ENCODE measurements at places on chromosomes 2 and 18.

- H3K4me3 ChIP-seq, result no peak overlapping the region
- DNase-seq, result no peak
- H3K36me3 ChIP-seq, result no peaks in the 10 kb centered on the region
- no peak overlapping the region for H3K27ac ChIP-seq
- H3K27me3 ChIP-seq, result no peaks in the 10 kb centered on the region
- H3K4me1 ChIP-seq, result no peaks in the 10 kb centered on the region
Measured at GRCh38 chr2:212968284-212969081, 182.9 kb downstream of the IKZF2 start.

DNA sequence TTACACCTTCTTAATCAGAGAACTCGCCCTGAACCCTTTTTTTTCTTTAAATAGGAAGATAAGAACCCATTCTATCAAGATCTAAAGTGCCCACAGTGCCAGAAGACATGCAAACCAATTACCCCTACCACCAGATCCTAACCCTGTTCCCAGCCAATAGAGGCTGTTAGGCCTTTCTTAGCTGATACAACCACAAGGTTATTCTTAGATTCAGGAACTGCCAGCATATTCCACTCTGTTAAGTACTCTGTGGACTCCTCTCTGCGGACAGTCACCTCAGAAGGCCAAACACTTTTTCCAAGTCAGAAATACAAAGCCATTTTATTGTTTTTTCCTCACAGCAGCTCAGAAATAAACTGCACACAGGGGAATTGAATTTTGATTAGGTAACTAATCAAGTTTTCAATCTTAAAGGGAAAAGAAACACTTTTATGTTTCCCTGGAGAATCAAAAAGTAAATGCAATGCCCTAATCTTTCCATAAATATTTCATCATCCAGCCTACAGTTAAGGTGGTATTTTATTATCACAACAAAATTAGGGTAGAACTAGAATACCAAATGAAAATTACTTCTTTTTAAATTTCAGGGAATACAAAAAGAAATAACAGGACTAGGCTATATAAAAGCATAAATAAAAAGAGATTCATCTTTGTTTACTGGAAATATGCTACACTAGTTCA, 111.4 kb downstream of the NBAS start:
- H3K4me1 ChIP-seq, result no peaks in the 10 kb centered on the region
- H3K27me3 ChIP-seq, result no peaks in the 10 kb centered on the region
- DNase-seq, result no peak
- no peaks in the 10 kb centered on the region for H3K36me3 ChIP-seq
- H3K27ac ChIP-seq, result no peak overlapping the region

GRCh38 chr18:67525328-67526099, 9.0 kb upstream of the DSEL start:
- H3K4me3 ChIP-seq, result no peak overlapping the region
- no peaks in the 10 kb centered on the region for H3K27me3 ChIP-seq

- H3K27ac ChIP-seq, result no peak overlapping the region
- no peak for DNase-seq
- H3K36me3 ChIP-seq, result no peaks in the 10 kb centered on the region
- H3K4me1 ChIP-seq, result peaks cover 12% of the 10 kb centered on the region
- no peak overlapping the region for H3K4me3 ChIP-seq
- H3K27me3 ChIP-seq, result no peaks in the 10 kb centered on the region
Measured at GRCh38 chr2:195674491-195675221, 17.6 kb downstream of the SLC39A10 start.

DNA sequence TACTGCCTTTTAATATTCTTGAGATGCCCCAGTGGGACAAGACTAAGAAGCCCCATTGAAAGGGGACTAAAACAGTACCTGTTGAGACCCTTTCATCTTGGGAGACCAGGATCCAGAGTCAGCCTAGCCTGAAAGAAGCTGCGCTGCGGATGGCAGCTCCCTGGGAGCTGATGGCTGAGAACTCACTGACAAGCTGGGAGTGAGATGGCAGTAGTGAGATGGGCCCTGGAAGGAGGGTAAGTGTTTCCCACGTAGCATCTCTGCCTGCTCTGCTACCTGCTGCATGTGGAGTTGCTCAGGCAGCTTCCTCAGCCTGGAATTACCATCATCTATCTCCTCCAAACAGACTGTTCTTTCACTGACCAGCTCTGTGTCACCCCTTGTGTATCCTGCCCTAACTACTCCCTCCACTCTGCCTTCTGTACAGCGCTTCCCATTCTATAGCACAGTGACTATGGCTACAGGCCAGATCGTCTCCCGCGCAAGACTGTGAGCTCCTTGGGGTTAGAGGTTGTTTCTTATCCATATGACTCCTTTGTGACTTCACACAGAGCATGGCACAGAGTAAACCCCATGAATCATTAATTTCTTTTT, 330.4 kb downstream of the NBAS start:
- no peaks in the 10 kb centered on the region for H3K27me3 ChIP-seq
- H3K27ac ChIP-seq, result no peak overlapping the region
- peaks cover 14% of the 10 kb centered on the region for H3K36me3 ChIP-seq
- no peaks in the 10 kb centered on the region for H3K4me1 ChIP-seq
- no peak for DNase-seq
- no peak overlapping the region for H3K4me3 ChIP-seq

DNA sequence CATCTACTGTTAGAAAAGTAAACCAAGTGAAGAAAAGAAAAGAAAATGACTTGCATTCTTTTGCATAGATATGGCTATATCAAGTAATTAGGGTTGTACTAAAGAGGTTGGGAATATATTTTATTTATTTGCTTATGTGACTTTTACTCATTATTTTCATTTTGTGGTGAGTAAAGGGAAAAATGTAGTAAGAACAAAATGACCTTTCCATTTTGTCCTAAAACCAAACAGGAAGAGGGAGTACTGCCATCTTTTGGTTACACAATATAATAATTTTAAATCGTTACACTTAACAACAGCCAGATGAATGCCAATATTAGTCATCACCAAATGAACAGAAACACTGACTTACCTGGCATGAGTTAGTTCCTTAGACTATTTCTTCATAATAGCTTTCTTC, 47.3 kb upstream of the NDUFV2 start:
- H3K27ac ChIP-seq, result no peak overlapping the region
- no peak for DNase-seq
- H3K27me3 ChIP-seq, result no peaks in the 10 kb centered on the region
- H3K4me3 ChIP-seq, result no peak overlapping the region
- H3K36me3 ChIP-seq, result no peaks in the 10 kb centered on the region
- no peaks in the 10 kb centered on the region for H3K4me1 ChIP-seq

- no peaks in the 10 kb centered on the region for H3K36me3 ChIP-seq
- no peak for DNase-seq
- no peak overlapping the region for H3K4me3 ChIP-seq
- no peak overlapping the region for H3K27ac ChIP-seq
- no peaks in the 10 kb centered on the region for H3K4me1 ChIP-seq
Measured at GRCh38 chr18:79844999-79845563, 47.3 kb downstream of the KCNG2 start.

GRCh38 chr2:23615216-23616020, 230.4 kb downstream of the KLHL29 start:
- no peak for DNase-seq
- no peak overlapping the region for H3K4me3 ChIP-seq
- no peaks in the 10 kb centered on the region for H3K4me1 ChIP-seq
- no peaks in the 10 kb centered on the region for H3K36me3 ChIP-seq

DNA sequence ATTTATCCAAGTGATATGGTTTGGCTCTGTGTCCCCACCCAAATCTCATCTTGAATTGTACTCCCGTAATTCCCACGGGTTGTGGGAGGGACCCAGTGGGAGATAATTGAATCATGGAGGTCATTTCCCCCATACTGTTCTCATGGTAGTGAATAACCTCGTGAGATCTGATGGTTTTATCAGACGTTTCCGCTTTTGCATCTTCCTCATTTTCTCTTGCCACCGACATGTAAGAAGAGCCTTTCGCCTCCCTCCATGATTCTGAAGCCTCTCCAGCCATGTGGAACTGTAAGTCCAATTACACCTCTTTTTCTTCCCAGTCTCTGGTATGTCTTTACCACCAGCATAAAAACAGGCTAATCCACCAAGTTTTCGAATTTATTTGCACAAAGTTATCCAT, 20.3 kb upstream of the CHST10 start:
- no peak for DNase-seq
- no peaks in the 10 kb centered on the region for H3K36me3 ChIP-seq
- H3K4me1 ChIP-seq, result no peaks in the 10 kb centered on the region
- H3K4me3 ChIP-seq, result no peak overlapping the region

DNA sequence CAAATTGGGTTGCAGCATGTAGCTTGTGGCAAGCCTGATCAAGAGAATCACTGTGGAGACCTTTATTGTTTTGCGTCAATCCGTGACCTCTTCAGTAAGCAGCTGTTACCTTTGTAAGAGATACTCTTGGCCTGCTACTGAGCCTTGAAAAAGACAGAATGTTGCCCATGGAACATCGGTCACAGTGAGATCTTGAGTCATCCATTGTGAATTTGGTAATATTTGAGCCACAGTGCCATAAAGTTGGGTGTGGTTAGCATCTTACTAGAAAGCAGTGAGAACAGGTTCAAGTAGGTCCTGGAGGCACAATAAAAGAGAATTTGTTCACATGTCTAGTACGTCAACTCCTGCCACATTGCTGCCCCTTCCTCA, 12.7 kb upstream of the EFR3B start:
- H3K4me1 ChIP-seq, result no peaks in the 10 kb centered on the region
- no peaks in the 10 kb centered on the region for H3K27me3 ChIP-seq
- no peak for DNase-seq
- H3K27ac ChIP-seq, result no peak overlapping the region

GRCh38 chr2:9897331-9897737, 54.1 kb downstream of the TAF1B start:
- H3K4me3 ChIP-seq, result no peak overlapping the region
- H3K27ac ChIP-seq, result no peak overlapping the region
- no peaks in the 10 kb centered on the region for H3K36me3 ChIP-seq

DNA sequence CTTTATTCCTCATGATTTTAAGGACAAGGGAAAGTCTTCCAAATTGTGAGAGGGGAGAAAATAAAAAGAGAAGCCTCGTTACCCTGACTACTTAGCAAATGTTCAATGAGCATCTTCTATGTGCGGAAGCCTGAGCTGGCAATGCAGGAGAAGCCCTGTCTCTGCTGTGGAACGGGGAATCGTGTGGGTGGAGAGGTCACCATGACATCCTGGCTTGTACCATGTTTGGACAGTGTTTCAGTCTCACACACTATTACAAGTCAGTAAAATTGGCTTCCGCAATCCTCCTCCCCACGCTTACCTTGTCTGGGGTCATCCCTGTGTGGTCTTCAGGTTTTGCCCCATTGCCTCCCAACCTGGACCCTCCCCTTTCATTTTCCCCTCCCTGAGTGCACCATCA, 65.0 kb upstream of the PPM1B start:
- no peaks in the 10 kb centered on the region for H3K4me1 ChIP-seq
- no peak for DNase-seq
- H3K36me3 ChIP-seq, result no peaks in the 10 kb centered on the region
- no peaks in the 10 kb centered on the region for H3K27me3 ChIP-seq

DNA sequence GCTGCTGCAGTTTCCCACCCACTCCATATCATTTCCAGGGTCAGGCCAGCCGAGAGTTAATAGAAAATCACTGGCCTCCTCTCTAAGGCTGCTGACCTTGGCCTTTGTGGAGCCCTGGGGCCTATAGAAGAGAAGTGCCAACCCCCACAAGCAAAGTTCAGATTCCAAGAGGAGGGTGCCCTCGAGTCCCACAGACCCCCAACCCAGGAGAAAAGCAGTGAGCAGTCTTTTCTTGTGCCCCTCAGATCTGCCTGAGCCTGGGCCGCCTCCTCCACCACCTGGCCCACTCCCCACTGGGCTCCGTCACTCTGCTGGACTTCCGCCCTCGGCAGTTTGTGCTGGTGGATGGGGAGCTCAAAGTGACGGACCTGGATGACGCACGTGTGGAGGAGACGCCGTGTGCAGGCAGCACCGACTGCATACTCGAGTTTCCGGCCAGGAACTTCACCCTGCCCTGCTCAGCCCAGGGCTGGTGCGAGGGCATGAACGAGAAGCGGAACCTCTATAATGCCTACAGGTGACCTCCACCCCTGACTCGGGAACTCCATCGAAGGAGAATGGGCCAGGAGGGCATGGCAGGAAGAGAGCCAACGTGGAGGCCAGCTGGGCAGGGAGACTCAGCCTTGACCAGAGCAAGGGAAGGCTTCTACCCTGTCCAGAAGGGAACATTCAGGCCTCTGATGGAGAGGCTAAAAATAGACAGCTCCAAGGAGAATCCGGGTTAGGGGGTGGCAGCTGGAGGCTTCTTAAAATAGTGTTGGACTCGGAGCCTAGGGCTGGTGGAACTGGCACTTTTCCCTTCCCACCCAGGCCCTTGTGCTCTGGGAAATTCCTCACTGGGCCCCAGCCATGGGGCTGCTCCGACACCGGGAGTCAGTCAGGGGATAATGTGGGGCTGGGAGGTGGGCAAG, 6.2 kb downstream of the PKDCC start:
- H3K4me3 ChIP-seq, result no peak overlapping the region
- H3K36me3 ChIP-seq, result no peaks in the 10 kb centered on the region

- H3K4me3 ChIP-seq, result no peak overlapping the region
- peaks cover 17% of the 10 kb centered on the region for H3K4me1 ChIP-seq
- DNase-seq, result no peak
- no peaks in the 10 kb centered on the region for H3K27me3 ChIP-seq
Measured at GRCh38 chr18:13501543-13501887, 224.8 kb downstream of the FAM210A start.

DNA sequence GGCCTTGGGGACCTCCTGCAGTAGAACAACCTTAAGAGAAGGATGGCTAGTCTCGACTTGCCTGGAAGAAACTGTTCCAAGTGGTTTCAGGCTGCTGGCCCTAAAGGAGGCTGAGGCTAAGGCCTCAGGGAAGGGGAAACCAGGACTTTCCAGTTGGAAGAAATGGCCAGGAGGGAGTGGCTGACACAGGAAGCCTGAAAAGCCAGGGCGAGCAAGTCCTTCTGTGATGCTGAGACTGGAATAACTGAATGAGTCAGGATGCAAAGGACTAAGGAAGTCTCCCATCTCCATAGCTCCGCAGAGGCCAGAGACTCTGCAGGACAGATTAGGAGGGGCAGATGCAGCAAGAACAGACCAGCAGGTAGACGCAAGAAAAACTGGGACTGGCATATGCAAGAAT, 7.4 kb downstream of the HTRA2 start:
- no peak overlapping the region for H3K27ac ChIP-seq

DNA sequence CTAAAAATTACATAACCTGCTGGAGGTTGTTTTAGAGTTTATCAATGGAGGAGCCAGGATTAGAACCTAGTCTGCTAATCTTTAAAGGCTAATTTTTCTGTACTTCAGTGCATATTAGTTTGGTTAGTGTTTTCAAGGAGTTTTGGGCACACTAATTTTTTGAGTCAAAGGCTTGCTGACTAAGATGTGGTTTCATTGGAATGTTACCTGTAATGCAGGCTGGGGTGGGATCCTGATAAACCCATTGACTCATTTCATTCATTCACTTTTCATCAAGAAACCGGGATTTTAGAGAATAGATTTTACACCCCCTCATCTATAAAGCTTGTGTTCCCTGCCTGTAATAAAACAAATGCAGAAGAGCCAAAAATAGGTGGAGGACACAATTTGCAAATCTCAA, 91.9 kb upstream of the IL1R2 start:
- H3K36me3 ChIP-seq, result no peaks in the 10 kb centered on the region
- DNase-seq, result no peak
- H3K4me1 ChIP-seq, result no peaks in the 10 kb centered on the region
- H3K4me3 ChIP-seq, result no peak overlapping the region
- H3K27ac ChIP-seq, result no peak overlapping the region

Measured in CD8-positive, alpha-beta memory T cell (primary cell).